Aorta (tissue), 5 donors: ENCODE measurements at places on chromosomes 7 and 10. TPM values are rescaled to one million over a fixed set of nuclear protein-coding genes. Genes with fewer than 3 reads are reported as not detected.

SRGN gene
- total RNA-seq = 168 TPM

LRRC18 gene
- total RNA-seq = not detected

TECTB gene
- not detected for total RNA-seq

NPSR1 gene
- total RNA-seq = not detected

BAIAP2L1 gene
- 3.6 TPM for total RNA-seq

CRYGN gene
- 0.84 TPM for total RNA-seq

MEIG1 gene
- not detected for total RNA-seq

GUSB gene
- 30.3 TPM for total RNA-seq

DNA sequence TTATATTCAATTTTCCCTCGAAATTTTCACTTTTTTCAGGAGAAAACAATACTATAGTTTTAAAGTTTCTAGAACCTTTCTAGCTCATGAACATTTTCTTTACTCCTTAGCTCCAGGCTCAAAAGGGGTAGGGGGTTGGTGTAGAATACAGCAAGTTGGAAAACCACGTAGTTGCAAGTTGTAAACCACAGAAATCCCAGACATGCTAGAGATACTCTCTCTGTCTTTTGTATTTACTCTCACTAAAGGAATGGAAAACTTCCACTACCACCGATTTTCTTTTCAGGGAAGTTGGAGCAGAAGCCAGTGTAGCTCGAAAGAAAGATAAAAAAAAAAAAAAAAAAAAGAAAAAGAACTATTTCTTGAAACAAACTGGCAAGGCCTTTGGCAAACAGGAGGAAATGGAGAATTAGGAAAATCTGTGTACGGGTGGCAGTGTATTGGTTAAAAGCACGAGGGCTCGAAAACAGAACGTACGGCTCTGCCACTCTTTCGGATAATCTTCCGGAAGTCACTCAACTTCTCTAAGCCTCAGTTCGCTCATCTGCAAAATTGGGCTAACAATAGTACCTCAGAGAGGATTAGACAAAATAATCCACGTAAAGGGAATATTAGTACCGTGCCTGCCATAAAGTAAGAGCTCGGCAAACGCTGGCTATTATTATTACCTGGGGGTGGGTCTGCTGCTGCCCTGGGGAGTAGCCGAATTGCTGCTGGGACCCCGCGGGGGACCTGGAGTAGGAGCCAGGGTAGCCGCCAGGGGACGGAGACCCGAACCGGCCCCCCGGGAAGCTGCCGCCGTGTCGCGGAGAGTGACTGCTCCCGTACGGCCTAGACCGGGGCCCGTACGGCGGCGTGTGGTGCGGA, 628 bp downstream of the MPLKIP start:
- no peaks in the 10 kb centered on the region for H3K36me3 ChIP-seq
- H3K27ac ChIP-seq = peak overlapping the region; percentile 30
- no peak for DNase-seq
- no peaks in the 10 kb centered on the region for H3K27me3 ChIP-seq
- H3K4me1 ChIP-seq = no peaks in the 10 kb centered on the region

DNA sequence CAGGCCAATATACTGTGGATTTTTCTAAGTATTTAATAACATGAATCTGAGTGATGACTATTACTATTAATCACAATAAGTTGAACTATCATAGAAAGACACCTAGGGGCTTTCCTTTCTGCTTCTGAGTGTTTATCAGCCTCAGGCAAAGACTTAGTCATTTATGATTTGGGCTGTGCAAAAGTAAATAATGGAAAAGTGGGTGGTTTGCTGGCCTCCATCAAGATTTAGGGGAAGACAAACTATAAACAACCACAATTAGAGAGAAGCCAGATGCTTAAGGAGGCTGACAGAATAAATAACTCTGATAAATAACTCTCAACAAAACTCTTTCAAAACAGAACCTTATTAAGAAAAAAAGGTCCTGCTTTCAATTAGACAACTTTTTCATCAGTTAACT, 64.7 kb downstream of the MACC1 start:
- DNase-seq = no peak
- H3K27me3 ChIP-seq = no peaks in the 10 kb centered on the region
- no peak overlapping the region for H3K4me3 ChIP-seq
- no peaks in the 10 kb centered on the region for H3K36me3 ChIP-seq
- H3K4me1 ChIP-seq = no peaks in the 10 kb centered on the region

DNA sequence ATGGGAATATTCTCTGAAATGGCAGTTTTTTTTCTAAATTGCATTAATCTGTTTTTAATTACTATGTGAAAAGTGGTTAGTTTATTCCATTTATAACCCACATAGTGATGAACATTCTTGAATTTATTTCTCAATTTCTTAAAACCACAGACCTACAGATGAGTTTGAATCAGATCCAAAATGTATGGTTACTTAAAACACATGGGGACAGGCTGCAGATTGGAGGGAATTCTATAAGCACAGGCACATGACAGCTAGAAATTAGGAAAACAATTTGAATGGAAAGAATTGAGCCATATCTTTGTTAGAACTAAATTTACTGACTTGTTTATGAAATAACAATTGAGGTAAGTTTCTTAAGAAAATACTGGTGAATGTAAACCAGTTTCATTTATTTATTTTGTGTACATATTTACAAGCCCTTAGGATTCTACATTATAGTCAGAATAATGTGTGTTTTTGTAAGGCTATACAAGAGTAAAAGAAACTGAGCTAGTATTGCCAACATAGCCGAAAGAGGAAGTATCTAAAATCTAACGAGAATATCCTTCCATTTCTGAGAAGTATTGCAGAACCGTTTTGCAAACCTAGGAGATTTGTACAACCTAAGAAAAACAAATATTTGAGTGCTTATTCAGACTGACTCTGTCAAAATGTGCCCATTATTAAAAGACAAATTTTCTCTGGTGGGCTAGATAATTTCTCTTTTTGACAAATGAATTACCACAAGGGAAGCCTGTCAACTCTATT, 434.3 kb upstream of the SEMA3D start:
- H3K27me3 ChIP-seq = no peaks in the 10 kb centered on the region
- no peaks in the 10 kb centered on the region for H3K4me1 ChIP-seq
- H3K27ac ChIP-seq = no peak overlapping the region

- H3K36me3 ChIP-seq = no peaks in the 10 kb centered on the region
- no peak overlapping the region for H3K27ac ChIP-seq
- H3K27me3 ChIP-seq = no peaks in the 10 kb centered on the region
- no peak overlapping the region for H3K4me3 ChIP-seq
Measured at GRCh38 chr10:112057072-112057471, 126.5 kb downstream of the GPAM start.

- H3K27ac ChIP-seq = peak overlapping the region; percentile 14
- no peaks in the 10 kb centered on the region for H3K4me1 ChIP-seq
- H3K36me3 ChIP-seq = no peaks in the 10 kb centered on the region
- H3K27me3 ChIP-seq = no peaks in the 10 kb centered on the region
- no peak for DNase-seq
- no peak overlapping the region for H3K4me3 ChIP-seq
Measured at GRCh38 chr10:68135362-68135761, 26.1 kb downstream of the MYPN start.

DNA sequence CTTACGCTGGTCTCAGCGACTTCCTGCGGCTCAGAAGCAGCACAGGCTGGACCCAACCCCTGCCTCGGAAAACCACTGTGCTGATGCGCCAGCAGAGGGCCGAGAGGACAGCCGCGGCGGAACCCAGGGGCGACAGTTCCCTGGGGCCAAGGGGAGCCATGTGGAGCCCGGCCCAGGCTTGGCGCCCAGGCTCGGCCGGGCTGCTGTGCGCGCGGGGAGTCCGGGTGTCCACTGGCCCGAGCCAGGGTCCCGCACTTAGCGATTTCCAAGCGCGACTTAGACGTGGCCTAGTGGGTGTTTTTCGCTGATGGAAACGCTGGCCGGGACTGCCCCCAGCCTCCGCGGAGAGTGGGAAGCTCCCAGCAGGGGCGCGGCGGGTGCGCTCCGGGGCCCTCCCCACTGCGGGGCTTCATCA, 18.6 kb upstream of the ZNF32 start:
- H3K36me3 ChIP-seq = no peaks in the 10 kb centered on the region
- H3K27ac ChIP-seq = no peak overlapping the region
- H3K27me3 ChIP-seq = peaks cover 2% of the 10 kb centered on the region

- H3K4me3 ChIP-seq = no peak overlapping the region
- no peaks in the 10 kb centered on the region for H3K4me1 ChIP-seq
- H3K36me3 ChIP-seq = no peaks in the 10 kb centered on the region
Measured at GRCh38 chr7:7201578-7202374, 19.4 kb downstream of the C1GALT1 start.

DNA sequence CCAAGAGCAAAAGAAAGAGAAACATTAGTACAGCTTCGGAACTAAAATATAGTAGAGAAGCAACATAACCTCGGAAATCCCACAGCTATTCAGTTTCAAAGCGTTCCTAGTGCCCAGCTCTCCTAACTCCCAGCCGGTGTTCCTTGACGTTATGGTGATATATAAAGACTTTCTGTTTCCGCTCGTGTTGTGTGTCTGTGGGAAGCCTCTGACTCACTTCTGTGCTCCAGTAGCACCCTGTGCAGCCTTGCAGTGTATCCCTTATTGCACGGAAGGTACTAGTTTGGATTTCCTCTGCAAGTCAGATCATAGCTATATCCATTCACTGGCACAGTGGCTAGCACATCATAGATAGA, 535 bp downstream of the ASAH2B start:
- H3K4me3 ChIP-seq = peak overlapping the region; percentile 20
- no peak for DNase-seq
- H3K27ac ChIP-seq = no peak overlapping the region
- H3K4me1 ChIP-seq = no peaks in the 10 kb centered on the region

DNA sequence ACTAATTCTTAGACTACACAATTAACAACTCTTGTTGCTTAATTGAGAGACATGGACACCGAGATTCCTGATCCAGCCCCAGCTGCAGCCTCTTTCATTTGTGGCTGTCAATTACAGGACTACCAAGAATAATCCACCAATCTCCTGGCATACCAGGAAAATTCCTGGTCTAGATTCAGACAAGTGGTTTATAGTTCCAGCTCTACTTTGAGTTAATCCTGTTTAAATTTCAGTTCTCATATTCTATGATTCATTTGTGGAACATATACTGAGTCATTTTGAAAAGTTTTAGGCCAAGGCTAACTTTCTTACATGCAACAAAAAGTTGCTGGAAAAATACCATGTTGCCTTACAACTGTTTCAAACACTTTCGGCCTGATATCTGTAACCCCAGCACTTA, 253.5 kb downstream of the MAGI2 start:
- H3K4me3 ChIP-seq = no peak overlapping the region
- no peaks in the 10 kb centered on the region for H3K36me3 ChIP-seq
- DNase-seq = no peak
- no peaks in the 10 kb centered on the region for H3K4me1 ChIP-seq
- no peaks in the 10 kb centered on the region for H3K27me3 ChIP-seq

GRCh38 chr7:50662996-50663395, 97.8 kb upstream of the DDC start:
- no peaks in the 10 kb centered on the region for H3K36me3 ChIP-seq
- DNase-seq = no peak
- no peak overlapping the region for H3K27ac ChIP-seq
- H3K4me1 ChIP-seq = peaks cover under 1% of the 10 kb centered on the region

DNA sequence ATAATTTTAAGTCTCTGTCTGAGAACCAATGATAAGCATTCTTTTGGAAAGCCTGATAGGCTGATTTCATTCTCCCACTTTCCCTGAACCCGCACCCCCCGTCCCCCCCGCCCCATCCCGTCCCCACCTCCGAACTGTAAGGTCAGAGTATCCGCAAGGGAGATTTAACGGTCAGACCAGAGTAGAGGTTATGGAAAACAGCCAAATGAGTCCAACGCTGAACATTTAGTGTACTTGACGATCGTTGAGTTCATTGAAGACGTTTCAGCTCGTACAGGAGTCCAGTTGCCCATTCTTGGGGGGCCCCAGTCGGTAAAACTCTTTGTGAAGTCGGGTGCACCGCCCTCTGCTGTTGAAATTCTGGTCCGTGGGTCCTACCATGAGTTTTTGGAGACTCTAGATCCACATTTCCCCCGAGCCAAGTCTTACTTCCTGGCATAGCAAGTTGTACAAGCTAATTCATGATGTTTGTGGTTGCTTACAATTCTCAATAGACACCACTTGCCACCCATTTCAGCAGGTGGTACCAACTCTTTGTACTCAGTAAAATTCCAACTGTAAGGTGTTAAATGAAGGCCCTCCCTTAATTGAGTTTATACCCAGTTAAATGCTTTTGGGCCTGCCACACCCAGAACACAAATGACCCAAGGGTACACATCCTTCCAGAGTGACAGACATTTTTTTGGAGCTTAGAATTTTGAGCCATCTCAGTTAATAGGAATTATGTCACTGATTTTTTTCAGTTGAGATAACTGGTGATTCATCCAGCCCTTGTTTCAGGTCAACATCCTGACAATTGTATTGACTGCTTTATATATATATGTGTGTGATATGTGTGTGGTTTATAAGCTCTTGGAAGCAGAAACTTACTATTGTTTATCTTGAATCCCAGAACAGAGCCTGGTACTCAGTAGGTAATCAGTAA, 1.2 kb downstream of the MARCHF5 start:
- no peak for DNase-seq
- no peaks in the 10 kb centered on the region for H3K27me3 ChIP-seq
- H3K36me3 ChIP-seq = no peaks in the 10 kb centered on the region

DNA sequence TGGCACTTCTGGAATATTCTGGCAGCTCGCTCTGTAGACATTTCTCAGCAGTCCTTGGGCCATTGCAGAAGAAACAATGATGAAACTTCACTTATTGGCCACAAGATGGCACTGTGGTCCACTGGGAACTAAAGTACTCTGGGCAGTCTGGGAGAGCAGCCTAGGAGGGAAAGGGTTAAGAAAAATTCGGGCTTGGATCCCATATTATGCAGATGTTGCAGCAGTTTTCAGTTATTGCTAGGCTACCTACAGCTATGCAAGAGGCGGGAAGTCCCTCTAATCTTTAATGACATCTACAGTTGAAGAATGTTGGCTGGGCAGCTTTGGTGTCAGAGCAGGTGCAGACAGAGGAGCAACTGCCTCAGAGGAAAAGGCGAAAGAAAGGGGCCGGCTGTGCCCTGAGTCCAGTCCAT, 201.7 kb upstream of the PRSS58 start:
- H3K27ac ChIP-seq = no peak overlapping the region
- no peaks in the 10 kb centered on the region for H3K27me3 ChIP-seq
- no peak for DNase-seq

- H3K27ac ChIP-seq = peak overlapping the region; percentile 69
- no peak overlapping the region for H3K4me3 ChIP-seq
- H3K27me3 ChIP-seq = no peaks in the 10 kb centered on the region
Measured at GRCh38 chr10:69406302-69406811, 10.4 kb downstream of the TACR2 start.
